HuH-7.5 (cell line): ENCODE measurements at places on chromosomes 2 and 18.

GRCh38 chr2:215423928-215424540 lies 11.8 kb downstream of the FN1 start:
- no peak for DNase-seq

DNA sequence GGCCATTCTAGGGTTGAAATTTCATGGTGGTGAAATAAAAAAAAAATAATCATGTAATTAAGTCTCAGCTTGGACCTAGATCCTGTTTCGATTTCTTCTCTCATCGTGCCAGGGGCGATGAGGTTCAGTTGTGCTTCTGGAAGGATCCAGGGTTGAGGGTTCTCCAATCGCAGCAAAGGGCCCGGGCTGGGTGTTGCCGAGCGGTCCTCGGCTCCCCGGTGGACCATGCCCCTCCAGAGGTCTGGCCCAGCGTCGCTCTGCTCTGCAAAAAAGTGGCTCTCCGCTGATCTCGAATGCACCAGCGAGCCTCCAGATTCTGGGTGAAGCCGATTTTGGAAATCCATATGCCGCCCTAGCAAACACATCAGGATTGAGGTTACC lies 39.0 kb downstream of the EN1 start:
- no peak for DNase-seq

DNA sequence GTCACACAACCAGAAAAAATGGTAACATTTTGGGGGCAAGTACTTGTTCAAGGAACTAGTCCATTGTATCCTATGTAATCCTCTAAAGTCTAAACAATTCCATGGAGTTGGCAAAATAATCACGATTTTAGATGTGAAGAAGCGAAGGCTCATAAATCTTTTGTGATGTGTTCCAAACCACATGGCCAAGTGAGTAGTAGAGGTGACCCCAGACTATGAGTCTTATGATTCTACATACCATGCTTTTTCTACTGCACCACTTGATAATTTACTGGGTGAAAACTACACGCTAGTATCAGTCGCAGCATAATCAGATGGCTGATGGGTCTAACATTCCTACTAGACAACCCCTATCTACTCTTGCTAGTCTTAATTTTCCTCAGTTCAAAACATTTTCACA lies 371.4 kb downstream of the OSR1 start:
- no peak for DNase-seq

DNA sequence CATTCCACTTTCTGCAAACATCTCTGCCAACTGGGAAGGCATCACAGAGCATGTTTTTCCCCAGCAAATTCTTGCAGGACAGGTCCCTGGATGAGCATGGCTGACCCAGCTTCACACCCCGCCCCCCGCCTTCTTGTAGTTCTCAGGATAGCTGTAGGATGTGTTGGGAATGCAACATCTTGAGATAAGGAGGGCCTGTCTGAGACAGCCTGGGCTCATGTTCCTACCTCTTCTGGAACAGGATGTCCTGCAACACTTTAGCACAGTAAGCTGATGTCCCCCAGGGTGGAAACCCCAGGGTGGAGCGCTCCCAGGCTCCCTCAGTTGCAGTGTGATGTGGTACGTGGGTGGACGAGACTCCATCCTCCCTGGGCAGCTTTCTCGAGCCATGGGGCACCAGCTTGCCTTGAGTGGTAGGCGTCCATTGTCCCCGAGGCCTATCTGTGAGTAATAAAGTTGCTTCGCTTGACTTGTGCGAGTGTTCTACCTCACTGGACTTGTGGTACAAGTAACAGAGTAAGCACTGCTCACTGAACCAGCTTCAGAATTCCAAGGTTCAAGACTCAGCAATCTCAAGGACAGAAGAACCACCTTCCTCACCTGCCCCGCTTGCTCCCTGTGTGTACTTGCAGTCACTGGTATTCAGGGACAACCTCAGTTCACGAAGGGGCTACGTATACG lies 48.6 kb downstream of the EMX1 start:
- no peak for DNase-seq

- no peak for DNase-seq
Measured at GRCh38 chr2:141393214-141393545, 737.6 kb downstream of the LRP1B start.
